ENCODE measurements at places on chromosomes 6 and 20.

DNA sequence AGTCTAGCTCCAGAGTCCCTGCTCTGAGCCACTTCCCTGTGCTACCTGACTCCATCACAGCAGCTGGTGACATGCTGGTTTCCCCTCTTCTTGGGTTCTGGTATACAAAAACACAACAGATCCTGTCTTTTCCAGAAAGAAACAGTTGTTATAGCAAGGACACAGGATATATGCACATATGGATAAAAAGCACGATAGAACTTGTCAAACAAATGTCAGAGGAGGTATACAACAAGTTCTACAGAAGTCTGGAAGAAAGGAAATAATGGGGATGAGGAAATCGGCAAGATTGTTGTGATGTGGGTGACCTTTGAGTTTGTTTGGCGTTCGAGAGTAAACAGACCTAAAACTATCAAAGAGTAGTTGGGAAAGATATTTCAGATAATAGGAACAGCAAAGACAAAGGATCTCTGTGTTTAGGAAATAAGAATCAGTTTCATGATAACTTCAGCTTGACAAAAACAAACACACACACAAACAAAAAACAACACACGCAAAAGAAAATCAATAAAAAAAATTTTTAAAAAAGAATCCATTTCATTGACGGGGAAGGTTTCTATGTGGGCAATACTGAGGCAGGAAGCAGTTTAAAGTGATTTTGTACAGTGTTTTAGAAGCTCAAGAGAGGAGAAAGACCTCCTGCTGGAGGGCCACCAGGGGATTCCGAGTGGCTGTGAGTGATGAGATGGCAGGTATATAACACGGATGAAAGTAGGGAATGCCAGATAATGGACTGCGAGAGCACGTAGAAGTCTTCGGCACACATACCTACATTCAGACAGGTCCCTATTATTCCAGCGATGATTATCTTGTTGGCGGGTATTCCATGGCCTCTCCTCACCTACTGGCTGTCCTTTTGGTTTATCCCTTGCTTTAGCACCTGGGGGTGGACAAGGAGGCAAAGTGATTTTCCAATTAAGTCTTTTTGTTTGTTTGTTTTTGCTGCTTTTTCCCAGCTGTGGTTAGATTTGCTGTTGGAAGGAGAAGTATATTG is 174.9 kb downstream of the HS3ST5 start:
- no peak for DNase-seq

DNA sequence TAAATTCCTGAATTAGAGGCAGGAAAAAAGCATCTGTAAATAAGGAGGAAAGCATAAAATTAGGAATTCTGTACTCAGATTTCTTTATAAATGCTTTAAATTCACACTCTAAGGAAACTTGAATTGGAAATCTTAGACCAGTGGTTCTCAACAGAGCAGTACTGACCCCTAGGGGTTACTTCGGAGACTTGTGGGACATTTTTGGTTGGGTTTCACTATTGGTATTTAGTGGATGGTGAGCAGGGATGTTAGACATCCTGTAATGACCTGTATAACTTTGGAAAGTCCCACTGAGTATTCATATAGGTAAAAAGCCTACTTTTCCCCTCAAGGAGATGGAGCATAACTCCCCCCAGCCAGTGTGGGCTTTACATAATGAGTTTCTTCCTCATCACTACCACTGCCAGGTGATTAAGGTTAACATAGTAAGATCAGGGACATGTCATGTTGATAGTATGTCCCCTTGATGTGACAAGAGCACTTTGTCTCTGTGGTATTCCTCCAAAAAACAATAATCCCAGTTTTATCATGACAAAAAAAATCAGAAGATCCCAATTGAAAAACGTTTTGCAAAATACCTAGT is 31.0 kb downstream of the GLO1 start:
- DNase-seq = peak; percentile 59

DNA sequence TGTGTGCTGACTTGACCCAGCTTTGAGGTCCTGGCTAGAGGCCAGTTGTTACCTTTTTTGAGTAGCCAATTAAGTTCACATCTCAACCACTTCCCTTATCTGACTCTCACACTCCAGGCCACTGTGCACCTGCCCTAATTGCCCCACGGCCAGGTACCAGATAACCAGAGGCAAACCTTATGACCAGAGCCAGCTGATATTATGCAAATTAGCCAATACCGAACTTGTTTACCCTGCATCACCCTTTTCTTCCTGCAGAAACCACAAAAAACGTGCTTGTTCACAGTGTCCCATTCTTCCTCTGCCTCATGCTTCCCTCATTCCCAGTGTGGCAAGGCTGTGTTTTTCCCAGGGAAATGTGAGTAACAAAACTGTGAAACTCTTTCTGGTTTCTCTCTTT is 89.3 kb downstream of the HTR1B start:
- no peak for DNase-seq

GRCh38 chr6:13604135-13604534 is 11.0 kb upstream of the NOL7 start:
- no peak for DNase-seq

GRCh38 chr20:59469267-59470252 is 134.8 kb upstream of the PHACTR3 start:
- no peak for DNase-seq

DNA sequence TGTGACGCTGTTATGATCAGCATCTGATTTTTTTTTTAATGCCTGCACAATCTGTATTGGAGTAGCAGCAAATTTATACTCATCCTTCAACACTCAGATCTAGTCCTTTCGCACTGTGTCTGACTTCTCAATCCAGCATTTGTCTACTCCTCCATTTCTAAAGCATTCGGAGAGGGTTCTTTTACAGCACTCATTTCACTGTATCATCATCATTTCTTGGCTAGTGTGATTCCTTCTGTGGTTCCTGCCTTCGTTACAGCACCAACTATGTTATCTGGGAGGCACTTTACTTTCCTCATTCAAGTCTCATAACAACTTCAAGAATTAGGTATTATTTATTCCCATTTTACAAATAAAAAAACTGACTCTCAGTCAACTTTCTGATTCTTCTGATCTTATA is 18.0 kb downstream of the NUDT3 start:
- no peak for DNase-seq

DNA sequence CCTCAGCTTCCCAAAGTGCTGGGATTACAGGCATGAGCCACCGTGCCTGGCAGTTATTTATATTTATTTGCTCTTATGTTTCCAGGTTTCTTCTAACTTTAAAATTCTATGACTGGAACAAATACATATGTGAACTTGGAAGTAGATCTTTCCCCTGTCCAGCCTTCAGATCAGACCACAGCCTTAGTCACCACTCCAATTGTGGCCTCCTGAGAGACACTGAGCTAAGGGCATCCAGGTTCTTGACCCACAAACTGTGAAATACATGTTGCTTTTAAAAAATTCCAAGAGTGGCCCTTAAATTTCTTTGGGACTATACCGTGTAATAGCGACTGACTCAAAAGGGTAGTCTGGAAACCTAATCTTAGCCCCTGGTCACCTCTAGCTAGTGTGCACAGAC is 1.5 kb upstream of the ADGRG6 start:
- no peak for DNase-seq

DNA sequence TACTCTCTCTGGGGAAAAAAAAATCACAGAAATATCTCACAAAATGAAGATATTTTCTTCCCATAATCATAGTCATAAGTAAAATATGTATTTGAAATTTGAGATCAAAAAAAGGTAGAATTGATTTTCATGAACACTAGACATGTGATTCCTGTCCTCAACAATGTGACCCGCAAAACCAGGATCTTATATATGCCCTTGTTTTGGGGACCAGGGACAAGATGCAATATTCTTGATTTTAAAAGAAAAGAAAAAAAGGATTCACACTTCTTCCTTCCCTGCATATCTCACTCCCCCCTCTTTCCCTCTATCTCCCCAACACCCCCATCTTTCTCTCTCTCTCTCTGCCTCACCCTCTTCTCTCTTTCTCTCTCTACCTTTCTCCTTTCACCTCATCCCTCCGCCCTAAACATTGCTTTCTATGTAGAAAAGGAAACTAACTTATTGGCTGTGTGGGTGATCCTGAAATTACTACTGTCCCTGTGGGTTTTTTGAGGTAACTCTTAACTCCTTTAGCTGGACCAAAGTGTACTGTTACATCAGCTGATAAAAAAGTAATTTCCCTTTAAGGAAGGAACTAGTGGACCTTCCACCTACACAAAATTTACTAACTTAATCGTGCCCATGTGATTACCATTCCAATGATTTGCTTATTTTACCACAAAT is 85.6 kb downstream of the AIG1 start:
- DNase-seq = no peak

GRCh38 chr6:138778331-138778730 is 4.8 kb downstream of the CCDC28A start:
- DNase-seq = no peak

DNA sequence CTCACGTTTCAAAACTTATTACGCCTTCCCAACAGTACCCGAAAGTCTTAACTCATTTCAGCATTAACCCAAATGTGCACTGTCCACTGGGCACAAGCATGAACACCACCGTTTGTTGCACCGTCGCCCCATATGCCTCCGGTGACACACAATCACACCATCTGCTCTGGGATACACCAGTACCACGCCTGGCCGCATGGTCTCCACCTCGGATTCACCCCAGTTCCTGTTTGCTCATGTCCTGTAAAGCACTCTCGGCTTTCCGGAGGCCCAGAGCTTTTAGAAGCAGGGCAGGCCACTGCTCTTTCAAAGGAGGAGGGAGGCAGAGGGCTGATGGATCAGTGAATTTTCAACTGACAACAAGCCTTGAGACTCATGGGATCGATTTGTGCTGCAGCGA is 1570.0 kb upstream of the DEFB115 start:
- DNase-seq = no peak

DNA sequence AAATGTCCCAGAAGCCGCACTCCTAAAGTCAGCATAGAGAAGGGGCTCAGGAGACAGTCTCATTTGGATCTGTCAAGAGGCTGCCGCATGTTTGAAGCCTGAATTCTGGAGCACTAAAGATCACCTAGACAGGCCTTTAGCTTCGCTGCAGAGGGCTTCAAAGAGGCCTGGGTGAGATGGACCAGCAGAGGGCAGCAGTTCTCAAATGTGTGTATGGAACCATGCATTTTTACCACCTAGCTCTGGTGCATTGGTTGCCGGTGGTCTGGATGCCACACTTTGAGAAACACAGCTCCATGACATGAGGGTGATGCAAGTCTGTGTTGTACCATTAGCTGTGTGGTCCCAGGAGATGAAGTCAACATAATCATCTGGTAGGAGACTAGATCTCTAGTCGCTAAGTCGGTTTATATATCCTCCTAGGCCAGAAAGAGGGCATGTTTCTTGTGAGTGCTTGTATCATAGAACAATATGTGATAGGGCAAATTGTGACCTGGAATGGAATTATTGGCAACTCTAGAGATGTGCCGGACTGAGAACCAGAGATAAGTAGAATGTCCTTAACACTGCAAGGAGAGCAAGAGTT is 64.8 kb downstream of the KIAA0319 start:
- peak; percentile 75 for DNase-seq

DNA sequence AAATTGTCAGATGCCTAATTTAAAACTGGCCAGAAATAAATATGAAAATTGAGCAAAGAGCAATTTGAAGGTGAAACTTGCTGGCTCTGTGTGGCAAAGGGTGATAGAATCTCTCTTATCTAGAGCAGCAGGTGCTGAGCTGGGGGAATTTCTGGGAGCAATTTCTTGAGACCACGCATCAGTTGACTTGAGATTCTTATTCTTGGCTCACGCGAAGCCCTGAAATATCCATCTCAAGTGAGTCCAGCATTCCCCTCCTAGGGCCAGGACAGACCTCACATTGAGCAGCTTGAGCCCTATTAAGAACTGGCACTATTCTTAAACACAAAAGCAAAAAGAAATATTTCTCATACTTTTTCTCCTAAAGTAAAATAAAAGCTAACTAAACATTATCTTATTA is 66.3 kb downstream of the MAP7 start:
- DNase-seq = no peak

DNA sequence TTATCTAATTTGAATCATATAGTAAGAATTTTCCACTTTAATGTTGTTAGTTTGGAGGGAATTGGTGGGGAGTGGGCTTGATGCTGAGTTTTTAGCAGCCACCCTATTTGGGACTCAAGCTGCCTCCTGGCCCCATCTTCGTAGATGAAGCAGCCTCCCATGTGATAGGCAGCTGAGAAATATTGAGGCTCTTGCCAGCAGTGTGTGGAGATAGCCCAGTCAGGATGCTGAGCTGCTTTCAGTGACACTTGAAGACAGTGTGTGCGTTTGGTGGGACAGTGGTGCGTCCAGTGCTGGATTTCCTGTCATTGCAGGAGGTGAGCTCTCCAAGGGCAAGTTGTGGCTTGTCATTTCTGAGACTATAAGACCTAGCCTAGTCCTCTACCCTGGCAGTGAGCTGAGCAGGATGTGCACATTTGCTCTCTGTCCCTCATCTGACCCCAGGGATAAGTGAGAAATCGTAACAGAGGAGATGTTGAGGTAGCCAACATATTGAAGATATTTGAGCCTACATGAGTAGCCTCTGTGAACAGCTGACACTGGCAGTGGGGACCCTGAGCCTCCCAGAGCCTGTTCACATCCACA is 47.9 kb upstream of the RNF8 start:
- no peak for DNase-seq

- no peak for DNase-seq
These were observed 113.9 kb upstream of the PROKR2 start for GRCh38 chr20:5430670-5431069.

DNA sequence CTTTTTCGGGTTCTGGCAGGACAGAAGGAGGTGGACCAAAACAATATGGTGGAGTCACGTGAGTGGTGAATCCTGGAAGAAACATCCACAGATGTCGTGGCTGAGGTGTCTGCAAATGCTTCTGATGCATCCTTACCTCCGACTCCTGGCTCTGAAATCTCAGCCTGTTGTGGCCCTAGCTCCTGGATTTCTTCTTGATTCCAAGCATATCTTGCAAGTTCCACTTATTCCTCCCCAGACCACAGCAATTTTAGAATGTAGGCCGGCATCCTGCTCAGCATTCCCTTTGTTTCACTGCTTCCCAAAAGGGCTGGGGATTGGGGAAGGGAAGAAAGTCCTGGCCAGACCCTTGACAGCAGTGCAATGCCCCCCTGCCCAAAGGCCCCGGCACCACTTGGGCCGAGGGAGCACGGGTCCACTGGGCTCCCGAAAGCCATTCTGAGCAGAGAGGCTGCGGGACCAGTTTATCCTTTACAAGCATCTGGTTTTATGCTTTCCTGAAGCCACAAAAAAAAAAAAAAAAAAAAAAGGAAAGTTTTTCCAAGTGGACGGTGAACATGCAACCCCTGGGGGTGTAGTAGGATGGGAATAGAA is 200.9 kb upstream of the RNF24 start:
- no peak for DNase-seq

- no peak for DNase-seq
These were observed 21.2 kb downstream of the TGM2 start for GRCh38 chr20:38143646-38144554.

- no peak for DNase-seq
These were observed 210.1 kb downstream of the SYNDIG1 start for GRCh38 chr20:24679448-24680047.

GRCh38 chr20:11917663-11918062 is at the start of gene BTBD3:
TSS of gene BTBD3 (plus strand) at chr20:11917893. CDS start at chr20:11918276, 383 bp downstream.
- no peak for DNase-seq

Measured in CD4-positive, alpha-beta T cell treated with Interleukin-12 subunit alpha and Interleukin-12 subunit beta, for 1 hour (primary cell).